ENCODE measurements at places on chromosomes 2 and 18.
A peak's percentile ranks its signal among the peaks of the same experiment; 100 is the strongest.

DNA sequence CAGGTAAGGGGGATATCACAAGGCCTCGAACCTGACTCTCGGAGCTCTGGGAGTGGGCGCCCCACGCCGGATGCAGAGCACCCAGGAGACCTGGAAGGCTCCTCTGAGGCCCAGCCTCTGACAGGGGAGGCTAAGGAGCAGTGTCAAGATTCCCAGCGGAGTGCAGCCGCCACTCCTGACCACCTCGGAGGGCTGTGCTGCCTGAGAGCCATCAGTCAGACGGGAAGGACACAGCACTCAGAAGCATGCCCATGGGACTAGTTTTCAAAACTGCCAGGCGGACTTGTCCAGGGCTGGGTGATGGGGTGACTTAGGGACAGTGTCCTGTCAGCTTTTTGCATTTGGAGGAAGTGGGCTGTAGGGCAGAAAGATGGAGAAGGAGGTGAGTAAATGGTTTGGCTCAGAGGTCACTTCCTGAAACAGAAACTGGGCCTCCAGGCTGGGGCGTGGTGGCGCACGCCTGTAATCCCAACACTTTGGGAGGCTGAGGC, 34.6 kb upstream of the B3GNT7 start:
- DNase-seq = no peak

GRCh38 chr18:59735269-59735860, 38.1 kb upstream of the CCBE1 start:
- no peak for DNase-seq

- no peak for DNase-seq
Observed at GRCh38 chr2:3958465-3958864, 255.1 kb downstream of the DCDC2C start.

GRCh38 chr2:169237286-169237685, 125.0 kb downstream of the LRP2 start:
- no peak for DNase-seq

GRCh38 chr2:75077909-75078308, 119.5 kb downstream of the POLE4 start:
- no peak for DNase-seq

DNA sequence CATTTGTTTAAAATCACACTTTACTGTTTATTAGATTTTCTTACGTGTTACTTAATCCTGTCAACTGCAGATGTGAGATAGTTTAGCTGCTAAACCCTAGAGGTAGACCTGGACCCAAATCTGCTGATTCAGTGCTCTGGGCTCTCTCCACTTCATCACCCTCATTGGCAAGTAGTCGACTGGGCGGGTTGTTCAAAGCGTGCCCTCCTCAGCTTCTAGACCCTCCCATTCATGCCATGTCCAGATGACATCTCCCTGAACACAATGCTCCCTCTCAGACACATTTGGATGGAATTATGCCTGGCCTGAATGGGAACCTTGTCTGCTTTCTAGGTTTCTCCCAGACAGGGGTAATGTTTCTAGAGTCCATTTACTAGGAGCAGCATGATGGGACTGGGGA, 43.7 kb downstream of the RPIA start:
- no peak for DNase-seq

DNA sequence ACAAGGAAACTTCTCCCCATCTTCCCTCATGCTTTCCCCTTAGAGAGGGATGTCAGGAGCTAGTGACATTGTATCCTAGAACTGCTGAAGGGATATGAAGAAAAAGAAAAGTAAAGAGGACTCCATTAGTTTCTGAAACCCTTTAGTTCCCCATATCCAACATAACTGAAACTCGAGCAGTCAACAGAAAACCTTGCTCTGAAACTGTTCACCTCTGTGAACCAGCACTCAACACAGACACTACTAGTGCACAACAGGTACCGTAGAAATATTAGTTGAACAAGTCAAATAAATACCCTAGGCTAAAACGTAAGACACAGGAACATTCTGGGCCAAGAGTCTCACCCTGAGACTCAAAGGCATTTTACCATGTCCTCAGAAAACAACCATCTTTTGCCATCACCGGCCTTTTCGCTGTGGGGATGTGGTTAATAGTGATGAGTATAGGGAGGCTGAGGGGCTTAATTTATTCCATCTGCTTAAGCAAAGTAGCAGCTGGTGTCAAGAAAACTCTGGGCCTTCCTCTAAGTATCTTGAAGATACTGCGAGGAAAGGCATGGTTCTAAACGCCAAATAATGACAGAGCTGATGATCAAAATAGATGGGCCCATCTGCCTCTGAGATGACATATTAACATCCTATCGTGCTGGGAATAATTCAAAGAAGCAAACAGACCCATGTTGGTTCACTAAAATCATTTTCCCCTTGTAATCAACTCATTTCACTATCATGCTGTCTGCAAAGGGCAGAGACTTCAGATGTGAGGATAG, 156.8 kb downstream of the STK39 start:
- DNase-seq = no peak

GRCh38 chr2:32937602-32938448, 8.9 kb upstream of the LTBP1 start:
- no peak for DNase-seq

DNA sequence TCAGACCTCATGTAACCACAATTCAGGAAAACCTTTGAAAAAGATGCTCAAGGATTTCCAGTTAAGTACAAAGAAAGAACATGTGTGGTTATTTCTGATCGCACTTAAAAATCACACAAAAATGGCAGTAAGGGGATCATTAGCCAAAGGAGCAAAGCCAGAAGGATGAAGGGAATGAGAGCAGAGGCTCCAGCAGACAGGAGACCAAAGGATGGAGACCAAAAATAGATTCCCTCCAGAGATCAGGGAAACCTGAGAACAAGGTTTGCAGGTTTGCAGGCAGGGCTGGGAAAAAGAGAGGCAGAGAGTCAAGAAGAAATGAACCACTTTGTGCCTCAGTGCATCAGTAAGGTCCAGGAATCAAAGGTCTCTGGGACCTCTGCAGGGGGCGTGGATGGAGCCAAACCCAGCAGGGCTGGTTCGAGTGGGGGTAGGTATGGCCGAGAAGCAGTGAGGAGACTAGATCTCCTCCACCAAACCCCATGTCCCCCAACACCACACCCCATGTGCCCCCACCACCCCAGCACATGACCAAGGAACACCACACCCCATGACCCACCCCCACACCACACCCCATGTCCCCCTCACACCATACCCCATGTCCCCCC, 98.5 kb upstream of the GPC1 start:
- DNase-seq = no peak

GRCh38 chr2:88885275-88885674, 193.8 kb downstream of the RPIA start:
- no peak for DNase-seq

DNA sequence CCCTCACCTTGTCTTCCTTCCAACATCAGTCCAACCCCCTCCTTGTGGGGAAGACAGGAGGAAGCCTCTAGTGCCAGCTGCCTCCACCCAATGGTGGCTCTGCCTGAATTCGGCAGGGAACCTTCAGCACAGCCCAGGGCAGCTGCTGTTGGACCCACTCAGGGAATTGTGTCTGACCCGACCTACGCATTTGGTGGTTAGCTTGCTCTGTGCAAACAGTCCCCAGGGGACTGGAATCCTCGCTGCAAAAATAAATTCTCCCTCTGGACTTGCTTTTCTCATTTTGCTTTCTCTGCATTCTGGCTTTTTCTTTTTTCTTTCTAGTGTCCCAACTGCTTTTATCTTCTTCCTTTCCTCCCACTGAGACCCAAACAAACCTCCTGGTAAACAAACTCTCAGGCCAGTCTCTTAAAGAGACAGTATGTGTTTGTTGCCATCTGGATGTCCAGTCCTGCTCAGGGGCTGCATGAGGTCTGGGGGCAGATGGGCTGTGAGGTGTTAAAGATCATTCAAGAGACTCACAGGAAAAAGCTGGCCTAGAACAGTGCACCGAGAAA, 137.7 kb upstream of the HAAO start:
- no peak for DNase-seq

- peak; percentile 7 for DNase-seq
Observed at GRCh38 chr2:13193900-13194299, 477.2 kb downstream of the TRIB2 start.

GRCh38 chr2:1621501-1621900, 122.8 kb downstream of the PXDN start:
- no peak for DNase-seq

- DNase-seq = no peak
Observed at GRCh38 chr2:1631292-1632001, 112.9 kb downstream of the PXDN start.

DNA sequence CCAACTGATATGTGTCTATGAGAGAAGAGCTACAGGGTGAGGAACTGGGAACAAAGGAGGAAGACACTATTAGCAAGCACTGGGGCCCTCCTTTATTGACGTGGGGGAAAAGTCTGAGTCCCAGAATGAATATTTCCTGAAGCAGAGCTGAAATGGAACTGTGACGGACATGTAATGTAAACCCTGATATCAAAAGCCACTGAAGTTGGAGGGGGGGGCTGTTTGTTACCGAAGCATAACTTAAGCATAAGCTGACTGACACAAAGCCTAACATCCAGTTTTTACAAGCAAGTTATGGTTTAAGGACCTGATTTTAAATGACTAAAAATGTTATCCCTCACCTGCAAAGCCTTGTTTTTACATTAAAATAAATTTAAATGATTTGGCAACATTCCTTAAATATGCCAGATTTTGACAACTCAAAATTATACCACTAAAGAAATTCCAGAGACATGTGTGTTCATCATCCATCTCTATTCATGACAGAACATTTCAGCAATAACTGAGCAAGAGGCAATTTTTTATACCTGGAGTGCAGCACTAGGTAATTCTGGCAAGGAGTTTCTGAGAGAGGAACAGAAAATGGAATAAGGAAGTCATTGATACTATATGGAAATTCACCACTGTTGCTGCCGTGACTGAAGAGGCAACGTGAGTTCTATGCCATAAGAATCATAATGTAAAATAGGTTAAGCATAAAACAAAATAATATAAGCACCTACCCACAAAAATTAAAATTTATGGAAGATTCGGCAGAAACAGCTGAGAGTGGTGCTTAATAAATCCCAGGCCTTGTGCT, 186.0 kb downstream of the AFF3 start:
- no peak for DNase-seq

Data from endothelial cell (in vitro differentiated cells).